ENCODE measurements at places on chromosomes 13 and 19.

GRCh38 chr13:99199541-99200431, 868 bp upstream of the UBAC2 start:
- DNase-seq, result no peak

- DNase-seq, result no peak
Observed at GRCh38 chr13:42017264-42017663, 31.2 kb upstream of the DGKH start.

DNA sequence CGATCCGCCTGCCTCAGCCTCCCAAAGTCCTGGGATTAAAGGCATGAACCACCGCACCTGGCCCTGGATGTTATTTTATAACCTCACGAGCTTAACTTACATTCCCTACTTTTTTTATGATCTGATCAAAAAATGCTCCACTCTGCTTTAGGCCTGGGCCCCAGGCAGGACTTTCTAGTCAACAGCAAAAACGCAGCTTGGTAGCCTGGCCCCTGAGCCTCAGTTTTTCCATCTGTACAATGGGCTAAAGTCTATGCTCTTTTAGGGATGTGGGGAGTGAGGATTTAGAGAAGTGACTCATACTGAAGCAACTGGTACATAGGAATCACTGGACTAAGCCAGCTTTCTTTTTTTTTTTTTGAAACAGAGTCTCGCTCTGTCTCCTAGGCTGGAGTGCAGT, 11.9 kb upstream of the PIK3R2 start:
- DNase-seq, result no peak

DNA sequence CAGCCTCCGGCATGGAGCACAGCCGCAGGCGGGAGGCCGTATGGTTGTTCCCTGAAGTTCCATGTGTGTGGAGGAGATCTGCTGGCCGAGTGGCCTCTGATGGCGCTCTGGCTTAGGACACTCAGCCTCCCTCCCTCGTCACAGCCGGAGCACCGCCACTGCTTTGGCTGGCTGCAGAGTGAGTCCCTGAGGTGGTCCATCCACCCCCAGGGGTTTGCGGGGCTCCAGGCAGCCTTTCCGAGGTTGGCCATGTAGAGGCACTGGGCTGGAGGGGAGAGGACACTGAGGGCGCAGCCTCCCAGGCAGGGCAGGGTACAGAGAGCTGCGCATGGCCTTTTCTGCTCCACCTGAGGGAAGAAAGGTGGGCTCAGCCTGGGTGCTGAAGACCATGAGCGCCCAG, 19.8 kb upstream of the NPAS1 start:
- DNase-seq, result no peak

GRCh38 chr13:74755065-74755464, 620.9 kb upstream of the KLF12 start:
- no peak for DNase-seq

Data from NCI-H2029 treated with DMSO at 0.1 percent for 48 hours (cell line).